GM18507 (cell line): ENCODE measurements at places on chromosomes 1 and 21.
A peak's percentile ranks its signal among the peaks of the same experiment; 100 is the strongest.

- DNase-seq = no peak
These were observed 1031.5 kb upstream of the ADGRL2 start for GRCh38 chr1:80769208-80769750.

DNA sequence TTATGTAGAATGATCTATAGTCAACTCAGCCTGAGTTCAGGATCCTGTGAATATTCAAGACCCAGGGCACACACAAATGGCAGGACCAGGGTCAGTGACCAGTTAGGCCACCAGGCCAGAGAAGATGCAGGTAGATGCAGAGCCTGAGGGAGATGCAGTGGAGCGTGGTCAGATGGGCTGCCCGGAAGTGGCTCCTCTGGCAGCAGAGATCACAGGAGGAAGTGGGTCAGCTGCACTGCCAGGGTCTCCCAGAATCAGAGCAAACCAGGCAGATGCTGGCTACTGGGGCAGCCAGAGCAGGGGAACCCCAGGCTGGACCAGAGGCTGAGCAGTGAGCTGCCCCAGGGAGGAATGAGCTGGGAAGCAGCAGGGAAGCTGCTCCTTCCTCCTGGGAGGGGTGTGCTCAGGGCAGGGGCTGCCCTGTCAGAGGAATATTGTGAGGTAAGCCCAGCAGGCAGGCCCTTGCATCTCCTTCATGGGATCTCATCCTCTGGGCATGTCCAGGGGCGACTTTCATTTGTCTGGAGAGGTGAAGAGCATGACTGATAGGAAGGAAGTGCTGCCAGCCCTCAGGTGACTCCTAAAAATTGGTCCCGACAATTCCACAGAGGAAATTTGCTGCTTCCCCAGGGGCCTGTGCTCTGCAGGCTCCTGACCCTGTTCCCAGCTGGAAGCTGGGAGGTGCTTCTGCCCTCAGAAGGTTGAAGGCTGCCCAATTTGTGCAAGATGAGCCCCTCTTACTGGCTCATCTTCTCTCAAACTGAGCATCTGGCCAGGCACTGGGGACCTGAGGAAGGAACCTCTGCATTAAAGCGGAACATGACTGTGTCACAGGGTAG is 49.3 kb downstream of the STUM start:
- no peak for DNase-seq

DNA sequence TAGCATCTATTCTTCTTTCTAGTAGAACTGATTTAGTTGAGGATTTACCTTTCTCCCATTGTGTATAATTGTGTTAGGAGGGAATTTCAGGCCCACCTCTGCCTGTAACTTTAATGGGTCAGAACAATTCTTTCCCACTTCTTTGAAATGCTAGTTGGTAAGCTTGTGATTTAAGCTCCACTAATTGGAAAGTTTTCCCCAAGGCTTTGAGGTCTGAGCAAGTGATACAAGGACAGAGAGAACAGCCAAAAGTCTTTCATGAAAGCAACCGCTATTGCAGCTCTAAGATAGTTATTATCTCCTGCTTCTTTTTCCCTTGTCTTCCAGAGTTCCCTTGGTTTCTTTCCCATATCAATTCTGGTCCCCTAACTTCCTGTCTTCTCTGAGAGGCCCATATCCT is 38.7 kb upstream of the PDC start:
- DNase-seq = no peak

DNA sequence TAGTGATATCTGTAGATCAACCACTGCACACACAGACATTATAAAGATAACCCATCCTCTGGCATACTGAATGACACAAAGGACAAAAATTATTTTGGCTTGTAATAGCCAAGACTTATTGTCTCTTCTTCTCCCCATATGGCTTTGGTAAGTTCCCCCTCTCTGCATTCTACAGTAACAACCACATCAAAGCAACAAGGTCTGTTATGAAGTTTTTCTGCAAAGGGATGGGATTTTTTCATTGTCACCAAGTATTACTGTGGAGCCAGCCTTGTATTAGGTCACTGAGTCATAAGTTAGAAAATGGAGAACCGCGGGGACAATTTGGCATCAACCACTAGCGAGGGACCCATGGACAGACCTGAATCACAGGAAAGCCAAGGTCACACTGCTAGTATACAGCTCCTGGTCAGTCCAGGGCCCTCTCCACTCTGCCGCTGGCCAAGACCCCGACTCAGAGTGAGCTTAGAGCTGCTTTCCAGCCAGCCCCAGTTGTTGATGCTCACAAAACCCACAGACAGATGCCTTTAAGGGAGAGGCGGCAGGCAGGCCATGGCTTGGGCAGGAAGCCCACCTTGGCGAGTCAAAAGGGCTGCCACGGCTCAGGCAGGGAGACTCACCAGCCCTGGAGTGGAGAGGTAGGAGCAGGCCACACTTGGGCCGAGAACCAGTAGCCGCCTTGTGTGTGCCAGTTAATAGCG is 6.0 kb downstream of the PABPC4 start:
- DNase-seq = no peak

- DNase-seq = no peak
These were observed 776 bp downstream of the ITSN1 start for GRCh38 chr21:33642896-33643657.

DNA sequence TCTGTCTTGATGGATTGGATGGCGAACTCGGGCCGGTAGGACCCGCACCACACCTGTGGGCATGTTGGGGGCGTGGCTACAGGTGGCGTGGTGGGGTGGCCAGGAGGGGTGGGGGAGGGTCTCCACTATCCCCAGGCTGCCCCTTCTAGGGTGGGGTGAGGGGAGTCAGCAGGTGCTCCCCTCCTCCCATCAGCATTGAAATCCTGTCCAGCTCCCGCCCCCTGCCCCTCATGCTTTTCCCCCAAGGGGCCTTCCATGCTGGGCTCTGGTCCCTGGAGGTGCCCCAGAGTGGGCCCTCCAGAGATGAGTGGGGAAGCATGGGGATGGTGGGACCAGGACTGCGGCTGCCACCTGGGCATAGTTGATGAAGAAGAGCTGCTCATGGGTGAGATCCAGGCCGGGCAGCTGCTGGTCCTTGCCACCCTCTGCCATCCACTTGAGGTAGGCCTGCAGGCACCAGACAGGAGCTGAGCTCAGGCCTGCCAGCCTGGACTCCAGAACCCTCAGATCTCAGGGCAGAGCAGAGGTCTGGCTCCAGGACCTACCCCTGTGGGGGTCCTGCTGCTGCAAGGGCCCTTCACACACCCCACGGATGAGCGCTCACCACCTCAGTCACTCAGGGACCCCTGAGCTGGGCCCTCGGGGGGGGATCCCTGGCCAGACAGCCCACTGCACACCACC is 5.1 kb downstream of the PRXL2B start:
- no peak for DNase-seq

GRCh38 chr1:246428542-246429308 is 78.4 kb downstream of the SMYD3 start:
- no peak for DNase-seq

GRCh38 chr1:246142320-246142893 is 364.7 kb downstream of the SMYD3 start:
- DNase-seq = no peak

- no peak for DNase-seq
These were observed 42.6 kb downstream of the TRAPPC10 start for GRCh38 chr21:44054710-44055109.

DNA sequence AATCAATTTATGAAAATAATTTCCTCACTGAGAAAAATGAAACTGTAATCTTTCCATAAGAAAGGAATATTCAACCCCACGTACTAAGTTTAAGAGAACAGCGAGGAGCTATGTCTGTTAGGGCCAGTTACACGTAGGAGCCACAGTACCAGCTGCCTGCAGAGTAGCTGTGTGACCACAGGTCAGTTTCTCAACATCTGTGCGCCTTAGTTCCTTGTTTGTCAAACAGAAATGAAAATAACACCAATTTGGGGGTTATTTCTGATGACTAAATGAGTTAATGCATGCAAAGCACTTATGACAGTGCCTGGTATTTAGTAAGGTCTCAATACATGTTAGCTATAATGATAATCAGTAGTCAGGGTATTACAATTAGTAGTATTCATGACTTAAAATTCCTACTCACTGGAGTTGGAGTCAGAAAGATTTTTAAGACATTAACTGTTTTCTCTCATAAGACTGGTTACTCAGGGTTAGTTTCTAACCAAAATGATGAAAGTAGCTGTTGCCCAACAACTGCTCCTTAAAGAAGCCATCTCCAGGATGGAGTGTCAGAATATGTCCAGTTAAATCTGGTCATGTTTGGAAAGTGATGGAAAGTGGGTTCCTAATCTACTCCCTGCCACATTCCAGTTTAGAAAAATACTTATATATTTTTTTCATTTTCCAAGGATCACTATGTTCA is 85.8 kb upstream of the ZNF648 start:
- peak; percentile 17 for DNase-seq

- DNase-seq = no peak
These were observed 41.3 kb downstream of the ZBTB8A start for GRCh38 chr1:32580348-32581017.

GRCh38 chr1:26583646-26584485 is 54.3 kb downstream of the RPS6KA1 start:
- DNase-seq = no peak

GRCh38 chr1:36115931-36116330 is 9.1 kb downstream of the COL8A2 start:
- no peak for DNase-seq

- peak; percentile 42 for DNase-seq
These were observed 6.4 kb downstream of the RHOC start for GRCh38 chr1:112700290-112701226.
